NCI-H1417 (cell line): ENCODE measurements at places on chromosomes 2 and 18.

GRCh38 chr2:238817891-238818290 is 30.0 kb upstream of the TWIST2 start:
- no peak for DNase-seq

- peak; percentile 94 for DNase-seq
Observed at GRCh38 chr2:7835693-7836680, 845.9 kb upstream of the ID2 start.

GRCh38 chr2:74052732-74053710 is 68.3 kb downstream of the TET3 start:
- DNase-seq, result no peak

- DNase-seq, result no peak
Observed at GRCh38 chr2:208031608-208032019, 6.3 kb upstream of the PLEKHM3 start.

DNA sequence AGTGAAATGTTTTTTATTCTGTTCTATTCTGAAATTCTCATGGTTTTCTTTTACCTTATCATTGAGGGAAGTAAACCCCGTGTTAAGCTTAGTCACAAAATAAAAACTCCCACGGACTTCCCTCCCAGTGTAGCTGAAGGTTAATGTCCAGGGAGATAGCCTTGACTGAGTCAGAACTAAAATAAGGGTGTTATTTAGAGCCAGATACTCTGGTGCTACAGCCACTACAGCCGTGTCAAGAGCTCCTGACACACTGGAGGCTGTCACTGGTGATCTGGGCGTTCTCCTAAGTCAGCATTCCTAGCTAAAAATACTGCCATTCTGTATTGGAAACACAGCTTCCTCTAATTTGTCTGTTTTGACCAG is 82.0 kb upstream of the RANBP2 start:
- DNase-seq, result no peak

DNA sequence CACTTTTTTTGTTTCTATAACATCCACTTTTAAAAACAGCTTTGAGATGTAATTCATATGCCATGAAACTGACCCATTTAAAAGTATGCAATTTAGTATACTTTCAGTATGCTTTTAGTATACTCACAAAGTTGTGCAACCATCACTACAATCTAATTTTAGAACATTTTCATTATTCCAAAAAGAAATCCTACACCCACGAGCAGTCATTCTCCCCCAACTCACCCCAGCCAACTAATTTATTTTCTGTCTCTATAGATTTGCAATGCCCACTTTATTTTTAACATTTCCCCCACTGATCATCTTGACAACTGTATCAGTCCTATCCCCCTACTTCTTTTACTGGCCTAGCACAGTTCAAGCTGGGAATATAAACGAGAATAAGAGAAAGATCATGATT is 39.1 kb downstream of the FAM98A start:
- DNase-seq, result no peak

GRCh38 chr2:43222475-43223309 is 3.7 kb downstream of the ZFP36L2 start:
- DNase-seq, result no peak

- no peak for DNase-seq
Observed at GRCh38 chr2:127134833-127135830, 28.2 kb upstream of the BIN1 start.

GRCh38 chr2:57888463-57888862 is 158.1 kb upstream of the VRK2 start:
- DNase-seq, result no peak

DNA sequence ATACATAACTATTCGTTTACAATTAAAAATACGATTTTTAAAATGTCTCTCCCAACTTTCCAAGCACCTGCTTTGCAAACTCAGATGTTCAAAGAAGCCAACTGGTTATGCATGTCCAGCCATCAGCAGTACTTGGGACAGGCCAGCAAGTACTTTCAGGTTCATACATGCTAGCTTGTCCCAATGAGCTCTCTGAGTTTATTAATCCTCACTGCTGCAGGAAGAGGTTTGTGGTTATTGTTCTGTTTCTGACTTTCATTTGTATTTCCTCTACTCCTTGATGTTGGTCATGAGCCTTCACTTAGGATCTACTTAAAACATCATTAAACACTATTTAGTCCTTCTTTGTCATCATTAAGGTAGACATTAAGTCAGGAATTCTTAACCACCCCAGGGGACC is 374.1 kb downstream of the LRATD1 start:
- no peak for DNase-seq

DNA sequence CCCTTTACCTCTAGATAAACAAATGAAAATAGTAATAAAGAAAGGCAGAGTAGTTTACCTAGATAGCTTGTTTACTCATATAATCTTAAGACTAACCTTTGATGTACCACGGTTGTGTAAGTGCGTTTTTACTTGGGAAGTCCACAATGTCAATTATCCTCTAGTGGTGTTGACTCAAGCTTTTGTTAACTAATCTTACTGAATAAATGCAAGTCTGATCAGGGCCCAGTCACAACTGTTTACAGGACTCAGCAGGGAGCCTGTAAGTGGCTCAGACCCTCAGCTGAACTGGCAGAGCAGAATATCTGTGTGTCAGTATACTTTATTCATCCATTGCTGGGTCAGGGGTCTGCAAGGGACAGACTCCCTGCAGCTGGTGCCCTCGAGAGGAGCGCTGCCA is 98.1 kb upstream of the ACAA2 start:
- peak; percentile 26 for DNase-seq

- DNase-seq, result no peak
Observed at GRCh38 chr2:227655454-227655853, 11.2 kb upstream of the SCYGR5 start.

DNA sequence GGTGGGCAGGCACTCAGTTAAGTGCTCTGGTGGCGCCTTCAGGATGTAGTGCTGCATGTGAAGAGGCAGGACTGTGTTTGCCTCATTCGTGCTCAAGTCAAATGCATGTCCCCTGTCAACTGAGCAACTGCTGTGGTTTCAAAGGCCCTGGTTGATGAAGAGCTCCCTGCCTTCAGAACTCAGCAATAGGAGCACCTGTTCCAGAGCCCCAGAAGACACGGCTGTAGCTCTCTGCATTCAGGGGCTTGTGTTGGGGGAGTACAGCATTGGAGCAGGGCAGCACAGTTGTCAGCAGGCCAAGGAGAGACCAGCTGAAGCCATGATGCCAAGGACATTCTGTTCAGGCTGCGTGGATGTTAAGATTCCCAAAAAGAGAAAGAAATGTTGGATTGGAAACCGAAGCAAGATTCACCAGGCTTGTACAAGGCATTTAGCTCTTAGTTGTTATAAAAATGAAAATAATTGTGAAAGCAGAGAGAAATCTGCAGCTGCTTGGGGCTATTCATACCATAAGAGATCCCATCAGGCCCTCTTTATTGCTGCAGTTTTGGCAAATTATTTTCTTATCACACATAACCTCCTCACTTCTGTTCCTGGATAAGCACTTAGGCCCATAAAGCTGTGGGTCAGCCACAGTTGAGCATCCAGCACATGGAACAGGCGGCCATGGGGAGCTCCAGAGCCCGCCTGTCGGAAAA is 252.4 kb upstream of the ZNF521 start:
- DNase-seq, result no peak

- no peak for DNase-seq
Observed at GRCh38 chr2:199329466-199329865, 128.3 kb downstream of the SATB2 start.

GRCh38 chr2:205077159-205077558 is 531.9 kb downstream of the PARD3B start:
- DNase-seq, result no peak

DNA sequence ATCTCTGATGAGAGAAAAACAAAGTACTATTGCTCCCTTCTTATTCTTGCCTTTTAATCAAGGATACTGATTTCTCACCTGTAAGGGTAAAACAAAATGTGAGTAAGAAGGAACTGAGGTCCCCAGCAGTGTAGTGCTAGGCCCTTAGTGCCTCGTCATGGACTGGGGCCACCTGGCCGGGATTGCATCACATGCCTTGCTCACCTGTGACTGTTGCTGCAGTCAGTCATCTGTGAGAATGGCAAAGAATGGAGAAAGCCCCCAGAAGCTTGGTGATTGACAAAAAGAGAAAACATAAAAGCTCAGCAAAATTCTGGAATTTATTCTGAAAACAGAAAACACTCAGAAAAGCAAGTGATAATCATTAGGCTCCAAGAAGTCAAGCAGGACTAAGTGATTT is 63.4 kb downstream of the SPATS2L start:
- no peak for DNase-seq

DNA sequence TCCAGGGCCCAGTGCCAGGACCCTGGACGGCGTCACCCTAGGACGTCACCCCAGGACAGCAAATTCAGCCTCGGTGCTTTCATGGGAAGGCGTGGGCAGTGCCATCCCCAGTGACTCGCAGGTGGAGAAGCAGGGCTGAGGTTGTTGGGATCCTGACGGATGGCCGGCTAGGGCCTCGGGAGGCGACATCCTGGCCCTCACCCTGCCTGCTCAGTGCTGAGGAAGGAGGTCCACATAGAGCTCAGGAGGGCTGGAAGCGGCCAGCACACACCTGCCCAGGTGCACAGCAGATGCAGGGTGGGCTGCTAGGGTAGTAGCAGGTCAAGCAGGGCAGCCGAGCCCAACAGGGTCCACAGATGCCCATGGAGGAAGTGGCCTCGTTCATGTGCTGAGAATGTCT is 482.0 kb upstream of the SALL3 start:
- no peak for DNase-seq

GRCh38 chr2:216477283-216478035 is 21.2 kb upstream of the RPL37A start:
- no peak for DNase-seq

- peak; percentile 7 for DNase-seq
Observed at GRCh38 chr18:31954349-31954748, 11.4 kb upstream of the TRAPPC8 start.

GRCh38 chr18:55402731-55403405 is 185.1 kb downstream of the TCF4 start:
- DNase-seq, result peak; percentile 62

DNA sequence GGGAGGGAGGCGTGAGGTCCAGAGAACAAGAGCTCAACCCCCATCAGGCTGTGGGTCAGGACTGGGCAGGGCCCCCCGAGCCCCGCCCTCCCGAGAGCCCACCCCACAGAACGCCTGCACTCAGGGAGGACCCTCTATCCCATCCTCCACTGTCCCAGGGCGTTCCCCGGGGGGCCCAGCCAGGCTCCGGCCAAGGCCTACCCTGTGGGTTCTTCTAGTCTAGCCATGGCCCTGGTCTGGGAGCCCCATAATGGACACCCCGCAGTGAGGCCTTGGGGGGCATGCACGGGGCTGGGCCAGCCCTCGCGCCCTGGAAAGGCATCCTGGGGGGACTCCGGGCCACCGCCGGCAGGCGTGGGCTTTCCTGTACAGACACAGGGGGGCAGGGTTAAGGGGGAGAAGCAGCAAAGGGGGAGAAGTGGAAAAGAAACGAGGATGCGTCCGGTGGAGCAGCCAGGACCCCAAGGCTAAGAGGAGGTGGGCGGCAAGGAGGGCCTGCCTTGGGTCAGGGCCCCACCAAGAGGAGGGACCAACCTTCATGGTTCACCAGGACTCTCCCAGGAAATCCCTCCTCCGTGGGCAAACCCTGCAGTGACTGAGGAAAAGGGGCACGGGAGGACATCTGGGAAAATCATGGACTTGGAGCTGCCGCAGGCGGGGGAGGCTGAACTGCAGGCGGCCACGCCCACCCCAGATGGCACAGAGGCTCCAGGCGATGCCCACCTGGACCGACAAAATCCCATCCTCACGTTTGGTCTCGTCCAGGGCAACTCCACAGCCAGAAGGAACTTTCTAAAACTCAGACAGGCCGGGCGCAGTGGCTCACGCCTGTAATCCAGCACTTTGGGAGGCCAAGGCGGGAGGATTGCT is 2.7 kb upstream of the CROCC2 start:
- no peak for DNase-seq

DNA sequence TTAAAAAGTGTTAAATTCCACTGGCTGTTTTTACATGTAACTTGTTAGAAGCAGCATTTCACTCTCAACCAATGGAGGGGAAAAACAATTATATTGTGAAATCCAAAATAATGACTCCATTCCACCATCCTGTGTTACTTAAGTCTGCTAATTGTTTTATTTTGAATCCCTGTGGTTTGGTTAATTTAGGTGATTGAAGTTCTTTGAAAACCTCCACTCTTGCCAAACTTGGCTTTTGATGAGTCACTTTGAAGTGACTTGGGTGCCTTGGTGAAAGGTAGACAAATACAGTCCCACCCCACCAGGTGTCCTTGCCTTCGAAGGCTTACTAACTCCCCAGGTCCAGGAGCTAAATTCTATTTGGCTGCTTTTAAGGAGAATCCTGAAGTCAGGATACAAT is 1303.8 kb upstream of the NRXN1 start:
- no peak for DNase-seq

DNA sequence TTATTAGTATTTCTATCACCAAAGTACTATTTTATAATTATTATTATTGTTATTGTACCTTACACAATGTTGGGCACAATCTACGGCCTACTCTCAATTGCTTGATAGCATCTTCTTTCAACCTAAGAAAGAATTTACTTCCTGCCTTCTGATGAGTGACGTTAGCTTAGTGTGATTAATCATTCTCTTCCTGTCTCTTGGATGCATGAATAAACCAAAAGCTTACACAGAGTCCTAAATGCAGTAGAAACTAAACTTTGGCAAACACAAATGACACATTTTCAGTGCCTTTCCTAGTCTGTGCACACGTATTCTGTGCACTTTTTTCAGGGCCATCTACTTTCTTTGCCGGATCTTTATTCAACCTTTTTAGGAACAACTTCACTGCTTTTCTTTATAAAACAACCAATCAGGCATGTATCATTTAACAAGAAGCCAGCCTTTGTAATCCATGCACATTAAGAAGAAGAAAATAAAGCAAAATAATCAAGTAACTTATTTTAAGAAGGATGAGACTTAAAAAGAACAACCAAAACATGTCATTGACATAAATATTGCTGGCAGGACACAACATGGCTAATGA is 19.1 kb downstream of the TRAK2 start:
- DNase-seq, result no peak

GRCh38 chr2:183215917-183216316 is 91.7 kb downstream of the NUP35 start:
- no peak for DNase-seq

DNA sequence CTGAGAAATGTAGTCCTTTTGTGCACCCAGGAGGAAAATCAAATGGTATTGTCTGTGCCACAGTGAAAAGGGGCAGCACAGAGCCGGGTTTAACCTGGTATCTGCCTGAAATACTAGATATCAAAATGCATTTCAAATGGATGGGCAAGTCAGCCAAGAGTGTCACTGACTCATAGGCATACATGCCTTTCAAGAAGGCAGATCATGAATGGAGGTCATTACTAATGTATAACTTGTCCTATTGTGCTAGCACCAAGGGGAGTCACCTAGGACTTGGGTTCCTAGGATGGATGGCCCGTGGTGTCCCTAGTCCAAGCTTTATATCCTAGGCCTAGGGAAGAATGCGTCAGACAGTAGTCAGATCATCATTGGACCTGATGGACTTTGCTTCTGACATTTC is 49.9 kb downstream of the TCF7L1 start:
- DNase-seq, result no peak
